ENCODE measurements at places on chromosomes 3 and 15.
A peak's percentile ranks its signal among the peaks of the same experiment; 100 is the strongest.

DNA sequence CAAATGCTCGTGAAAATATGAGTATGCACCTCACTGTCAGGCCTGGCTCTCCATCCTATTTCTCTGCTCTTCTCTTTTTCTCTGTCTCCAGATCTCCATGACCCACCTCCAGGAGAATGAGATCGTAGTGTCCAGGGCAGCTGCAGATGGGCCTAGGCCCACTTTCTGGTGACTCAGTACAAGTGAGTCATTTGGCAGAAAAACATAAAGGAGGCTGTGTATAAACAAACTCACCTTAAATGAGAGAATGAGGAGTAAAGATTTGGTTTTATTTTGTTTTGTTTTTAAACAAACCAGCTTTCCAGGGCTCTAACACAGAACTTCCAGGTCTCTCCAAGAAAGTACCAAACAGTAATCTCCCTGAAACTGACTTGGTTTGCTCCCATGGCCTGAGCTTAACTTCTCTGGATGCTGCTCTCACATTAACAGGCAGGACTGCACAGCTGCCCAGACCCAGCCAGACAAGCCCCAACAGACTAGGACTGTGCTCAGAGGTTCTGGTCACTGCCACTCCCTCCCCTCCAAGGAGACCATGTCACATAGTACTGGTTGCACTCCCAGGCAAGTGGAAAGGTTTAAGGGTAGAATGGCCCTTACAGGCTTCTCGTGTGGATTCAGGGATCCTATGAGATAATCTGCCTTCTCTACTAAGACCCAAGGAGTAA is 1.5 kb upstream of the HEG1 start:
- peak; percentile 75 for DNase-seq

DNA sequence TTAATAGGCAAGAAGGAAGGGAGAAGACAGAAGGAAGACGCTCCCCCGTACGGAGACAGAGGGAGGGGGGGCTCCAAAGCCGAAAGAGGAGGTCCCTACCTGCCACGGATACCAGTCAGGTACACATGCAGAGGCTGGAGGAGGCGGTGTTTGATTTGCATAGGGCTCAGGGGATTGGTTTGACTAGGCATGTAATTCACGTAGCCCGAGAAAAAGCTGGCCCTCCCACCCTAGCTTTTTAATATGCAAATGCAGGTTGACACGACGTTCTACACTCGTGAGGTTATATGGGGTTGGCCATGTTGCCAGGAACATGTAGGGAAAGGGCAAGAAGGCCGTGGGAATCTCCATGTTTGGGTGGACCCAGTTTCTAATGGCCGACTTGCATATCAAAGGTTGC is 29.8 kb downstream of the ZNF592 start:
- DNase-seq = no peak

DNA sequence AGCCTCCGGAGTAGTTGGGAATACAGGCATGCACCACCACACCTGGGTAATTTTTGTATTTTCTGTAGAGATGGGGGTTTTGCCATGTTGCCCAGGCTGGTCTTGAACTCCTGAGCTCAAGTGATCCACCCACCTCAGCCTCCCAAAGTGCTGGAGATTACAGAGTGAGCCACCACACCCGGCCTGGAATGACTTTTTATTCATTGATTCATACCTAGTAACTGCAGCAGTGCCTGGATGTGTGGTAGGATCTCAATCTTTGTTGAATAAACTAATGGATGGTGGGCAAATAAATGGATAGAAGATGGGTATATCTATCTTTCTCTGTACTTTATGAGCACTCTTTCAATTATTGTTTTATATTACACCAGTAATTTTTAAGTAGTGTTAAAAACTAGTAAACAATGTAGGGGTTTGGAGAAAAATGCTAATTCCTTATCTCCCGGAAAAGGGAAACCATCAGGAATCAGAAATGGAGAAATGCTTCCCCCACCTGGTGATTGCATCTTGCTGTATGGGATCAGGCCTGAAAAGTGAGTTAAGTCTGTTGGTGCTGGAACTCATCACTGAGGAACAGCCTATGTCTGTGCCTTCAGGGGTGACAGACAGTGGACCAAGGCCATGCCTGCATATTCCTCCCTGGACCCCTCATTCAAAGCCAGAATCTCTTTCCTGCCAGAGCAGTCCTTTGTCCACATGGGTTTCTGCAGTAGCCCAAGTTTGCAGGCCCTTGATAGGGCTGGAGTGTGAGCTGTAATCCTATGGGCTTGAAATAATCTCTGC is 161.0 kb upstream of the CTDSPL start:
- DNase-seq = no peak

DNA sequence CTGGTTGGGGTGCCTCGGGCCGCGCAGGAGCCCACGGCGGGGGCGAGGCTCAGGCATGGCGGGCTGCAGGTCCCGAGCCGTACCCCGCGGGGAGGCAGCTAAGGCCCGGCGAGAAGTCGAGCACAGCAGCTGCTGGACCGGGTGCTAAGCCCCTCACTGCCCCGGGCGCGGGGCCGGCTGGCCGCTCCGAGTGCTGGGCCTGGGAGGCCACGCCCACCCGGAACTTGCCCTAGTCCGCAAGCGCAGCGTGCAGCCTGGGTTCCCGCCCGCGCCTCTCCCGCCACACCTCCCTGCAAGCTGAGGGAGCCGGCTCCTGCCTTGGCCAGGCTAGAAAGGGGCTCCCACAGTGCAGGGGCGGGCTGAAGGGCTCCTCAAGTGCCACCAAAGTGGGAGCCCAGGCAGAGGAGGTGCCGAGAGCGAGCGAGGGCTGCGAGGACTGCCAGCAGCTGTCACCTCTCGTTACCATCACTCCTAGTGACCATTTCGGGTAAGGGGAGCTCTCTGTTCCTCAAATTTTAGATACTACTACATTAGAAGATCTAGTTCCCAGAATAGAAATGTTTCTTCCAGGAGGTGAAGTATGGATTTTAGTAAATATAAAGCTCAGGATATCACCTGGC is 417.0 kb upstream of the AGTR1 start:
- DNase-seq = no peak

- DNase-seq = no peak
Observed at GRCh38 chr3:176916777-176917176, 280.5 kb downstream of the TBL1XR1 start.

GRCh38 chr15:97960364-97961066 is at the start of gene ARRDC4:
Gene ARRDC4 (plus strand): TSS chr15:97960703. CDS start chr15:97960862, 159 bp downstream.
- peak; percentile 100 for DNase-seq

DNA sequence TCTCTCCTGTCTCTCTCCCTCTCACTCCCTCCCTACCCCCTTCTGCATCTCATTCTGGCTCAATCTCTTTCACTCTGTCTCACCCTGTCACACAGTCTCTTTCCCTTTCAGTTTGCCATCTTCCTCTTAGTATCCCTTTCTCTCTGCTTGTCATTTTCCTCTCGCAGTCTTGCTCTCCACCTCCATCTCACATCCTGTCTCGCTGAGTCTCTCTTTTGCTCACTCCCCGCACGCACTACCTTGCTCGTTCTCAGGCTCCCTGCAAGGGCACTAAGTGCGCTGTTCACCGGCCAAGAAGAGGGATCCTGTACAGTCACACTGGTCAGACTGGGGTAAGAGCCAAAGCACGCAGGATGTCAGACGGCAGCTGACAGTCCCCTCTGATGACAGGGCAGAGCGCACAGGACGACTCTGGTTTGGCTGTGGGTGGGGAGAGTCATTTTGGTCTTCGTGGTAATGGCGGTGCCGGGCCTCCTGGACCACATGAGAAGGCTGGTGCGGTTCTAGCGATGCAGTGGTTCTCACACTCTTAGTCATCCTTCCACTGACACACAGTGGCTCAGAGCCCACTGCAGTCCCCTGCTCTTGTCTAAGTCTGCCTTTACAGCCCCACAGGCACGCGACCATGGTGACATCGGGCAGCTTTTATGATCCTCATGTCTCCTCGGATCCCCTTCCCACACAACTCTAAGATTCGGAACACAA is 356.8 kb downstream of the FOXP1 start:
- DNase-seq = peak; percentile 24

DNA sequence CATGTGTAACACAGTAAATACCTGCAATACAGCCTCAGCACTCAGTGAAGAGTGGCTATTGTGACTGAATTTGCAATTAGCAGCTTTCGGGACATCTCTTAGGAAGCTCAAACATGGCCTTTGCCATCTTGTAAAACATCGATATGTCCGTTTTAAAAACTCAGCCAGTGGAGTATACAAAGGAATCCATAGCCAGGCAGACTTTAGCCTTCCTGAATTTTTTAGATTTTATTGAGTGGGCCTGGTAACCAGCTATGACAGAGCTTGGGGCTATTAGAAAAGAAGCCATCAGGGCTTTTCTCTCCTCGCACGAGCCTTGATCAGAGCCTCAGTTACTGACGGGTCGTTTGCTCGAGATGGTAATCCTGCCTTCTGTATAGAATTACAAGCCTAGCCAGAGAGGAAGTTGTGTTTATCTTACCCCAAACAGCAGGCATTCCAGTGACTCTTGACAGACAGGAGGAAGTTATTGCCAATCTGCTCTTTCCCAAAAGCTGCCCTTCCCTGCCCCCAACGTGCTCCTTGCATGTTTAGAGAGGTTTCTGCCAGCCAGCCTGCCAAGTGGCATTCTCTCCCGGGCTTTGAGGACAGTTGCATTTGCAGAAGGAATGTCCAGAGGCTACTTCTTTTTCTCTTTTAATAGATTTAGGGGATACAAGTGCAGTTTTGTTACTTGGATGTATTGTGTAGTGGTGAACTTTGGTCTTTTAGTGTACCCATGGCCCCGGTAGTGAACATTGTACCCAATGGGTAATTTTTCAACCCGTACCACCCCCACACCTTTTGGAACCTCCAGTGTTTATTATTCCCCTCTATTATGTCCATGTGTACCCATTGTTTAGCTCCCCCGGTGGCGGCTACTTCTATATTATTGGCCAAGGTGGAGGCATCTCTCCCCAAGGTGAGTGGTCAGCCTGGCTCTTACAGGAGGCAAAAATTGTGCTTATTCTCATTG is 40.6 kb downstream of the ITPR1 start:
- no peak for DNase-seq

DNA sequence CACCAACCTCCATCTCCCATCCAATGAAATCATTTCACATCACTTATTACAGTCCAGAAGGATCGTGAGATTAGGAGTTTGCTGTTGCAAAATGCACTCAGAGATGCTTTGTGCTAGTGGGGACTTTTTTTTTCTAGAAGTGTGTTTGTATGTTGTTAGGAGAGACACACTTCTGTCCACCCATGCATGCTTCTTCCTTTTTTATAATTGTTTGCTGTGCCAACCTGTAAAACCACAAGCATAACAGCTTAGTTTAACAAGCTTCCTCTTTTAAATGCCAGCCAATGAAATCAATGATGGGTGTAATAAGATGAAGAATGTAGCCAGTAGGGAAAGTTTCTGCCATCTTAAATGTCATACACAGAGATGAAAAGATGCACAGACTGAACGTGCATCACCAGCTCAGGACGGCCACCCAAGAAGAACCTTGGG is 305.6 kb upstream of the STT3B start:
- DNase-seq = no peak

DNA sequence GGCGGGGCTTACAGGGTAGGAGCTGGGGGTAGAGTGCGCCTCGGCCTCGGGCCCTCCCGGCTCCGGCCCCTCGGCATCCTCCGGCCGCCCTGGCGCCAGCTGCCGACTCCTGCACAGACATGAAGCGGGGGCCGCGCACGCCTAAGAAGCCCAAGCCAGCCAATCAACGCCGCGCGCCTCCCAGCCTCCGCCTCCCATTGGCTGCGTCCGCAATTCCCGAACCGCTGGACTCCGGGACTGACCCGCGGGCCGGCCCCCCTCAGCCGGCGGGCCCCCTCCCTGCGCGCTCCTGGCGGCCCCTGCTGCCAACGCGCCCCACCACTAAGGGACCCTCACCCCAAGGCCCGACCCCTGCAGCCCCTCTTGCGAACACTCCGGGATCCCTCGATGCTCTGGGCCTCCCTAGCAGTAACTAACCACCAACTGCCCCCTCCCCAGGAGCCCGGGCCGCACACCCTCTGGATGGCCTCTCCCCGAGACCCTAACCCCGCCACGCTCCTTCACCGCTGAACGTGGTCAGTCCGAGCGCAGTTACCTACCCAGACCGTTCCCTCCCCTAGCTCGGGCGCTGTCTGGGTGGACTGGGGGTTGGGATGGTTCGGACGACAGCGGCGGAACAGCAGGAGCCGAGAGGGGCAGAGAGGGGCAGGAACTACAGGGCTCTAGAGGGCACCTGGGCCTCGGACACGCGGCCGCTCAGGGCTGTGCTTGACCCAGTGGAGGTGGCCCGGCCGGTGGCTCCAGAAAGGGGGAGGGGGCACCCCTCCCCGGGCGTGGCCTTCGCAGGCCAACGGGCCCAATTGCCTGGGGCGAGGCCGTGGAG is 5.0 kb downstream of the GATA2 start:
- DNase-seq = peak; percentile 90

DNA sequence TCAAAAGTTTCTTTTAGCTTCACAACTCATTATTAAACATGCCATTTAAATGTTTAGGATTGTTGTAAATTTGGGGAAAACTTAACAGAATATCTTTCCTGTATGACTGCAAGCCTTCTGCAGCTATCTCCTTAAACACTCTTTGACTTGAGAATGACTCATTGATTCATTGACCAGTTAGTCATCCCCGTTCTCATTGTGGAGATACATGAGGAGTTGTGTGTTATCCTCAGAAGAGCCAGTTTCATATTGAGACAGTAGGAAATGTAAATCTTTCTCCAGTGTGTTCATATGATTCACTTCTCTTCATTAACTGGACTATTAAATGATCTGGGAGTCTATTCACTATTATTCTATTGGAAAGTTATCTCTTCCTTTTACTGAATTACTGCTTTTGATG is 83.0 kb downstream of the CRYGS start:
- DNase-seq = peak; percentile 35

DNA sequence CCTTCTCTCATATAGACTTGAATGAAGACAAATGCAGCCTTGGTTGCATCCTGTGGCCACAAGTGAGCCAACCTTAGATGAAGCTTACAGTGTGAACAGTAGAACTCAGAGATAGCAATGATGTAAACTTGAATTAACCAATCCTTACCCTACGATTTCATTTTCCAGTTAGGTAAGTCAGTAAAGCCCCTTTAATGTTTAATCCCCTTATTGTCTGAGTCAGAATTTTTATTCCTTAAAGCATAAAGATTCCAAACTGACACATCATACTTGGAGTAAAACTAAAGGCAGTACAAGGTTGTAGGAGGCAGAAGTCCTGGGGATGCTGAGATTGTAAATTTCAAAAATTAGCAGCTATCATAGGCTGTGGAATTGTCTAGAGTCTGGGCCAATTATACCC is 507.8 kb upstream of the DPH6 start:
- DNase-seq = no peak

DNA sequence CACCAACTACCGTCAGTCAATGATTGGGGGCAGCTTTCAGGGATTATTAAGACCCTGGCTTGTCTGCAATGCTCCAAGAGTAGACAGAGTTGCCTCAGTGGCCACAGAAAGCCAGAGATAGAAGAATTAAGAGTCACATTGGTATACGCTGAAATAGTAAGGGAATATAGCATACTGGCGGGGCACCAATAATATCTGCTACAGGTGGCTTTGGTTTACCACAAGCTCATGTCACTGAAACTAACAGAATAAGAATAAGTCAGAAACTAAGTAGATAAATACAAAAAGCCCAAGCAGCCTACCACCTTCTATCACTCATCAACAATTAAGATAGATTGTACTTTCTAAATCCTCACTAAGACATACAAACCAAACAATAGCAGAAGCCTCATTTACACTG is 2.5 kb upstream of the FHIT start:
- no peak for DNase-seq

- DNase-seq = no peak
Observed at GRCh38 chr3:40192628-40193027, 116.9 kb upstream of the EIF1B start.
